ENCODE measurements at places on chromosomes 4 and X. TPM values are rescaled to one million over a fixed set of nuclear protein-coding genes. Genes with fewer than 3 reads are reported as not detected.

Gene ASMT
- polyA plus RNA-seq = not detected

Gene DMRTC1B
- 0.82 TPM for polyA plus RNA-seq

Gene HMGB3
- 54.5 TPM for polyA plus RNA-seq

Gene FABP2
- polyA plus RNA-seq = not detected

Gene BTK
- 2.0 TPM for polyA plus RNA-seq

Gene LARP7
- not detected for polyA plus RNA-seq

Gene NXF2B
- polyA plus RNA-seq = not detected

Gene CLGN
- 2.0 TPM for polyA plus RNA-seq

Gene MAGEA4
- not detected for polyA plus RNA-seq

Gene PRKG2
- polyA plus RNA-seq = 0.57 TPM

Gene ADGRG4
- polyA plus RNA-seq = 0.06 TPM

Gene PRRG3
- polyA plus RNA-seq = 17.4 TPM

Gene CAPN6
- 407 TPM for polyA plus RNA-seq

Gene RHOH
- polyA plus RNA-seq = 1.6 TPM

Gene BCLAF3
- polyA plus RNA-seq = 15.0 TPM

Gene AGA
- 5.9 TPM for polyA plus RNA-seq

Gene VGLL1
- polyA plus RNA-seq = 1.1 TPM

Gene PLS3
- polyA plus RNA-seq = 115 TPM

Gene ADH1B
- polyA plus RNA-seq = 13.5 TPM

Gene RIPPLY1
- polyA plus RNA-seq = not detected

Gene CTBP1
- 91.9 TPM for polyA plus RNA-seq

Gene GAGE1
- polyA plus RNA-seq = not detected

Gene TMEM31
- 1.1 TPM for polyA plus RNA-seq

Gene DAPP1
- 1.8 TPM for polyA plus RNA-seq

Gene GLOD5
- polyA plus RNA-seq = not detected

Gene DDX53
- not detected for polyA plus RNA-seq

Gene RBMXL3
- not detected for polyA plus RNA-seq

Gene HELT
- not detected for polyA plus RNA-seq

Gene CXCL10
- 0.78 TPM for polyA plus RNA-seq

Gene RBM46
- polyA plus RNA-seq = 0.06 TPM

Gene SLC26A1
- polyA plus RNA-seq = 2.6 TPM

Gene VEGFC
- polyA plus RNA-seq = 9.0 TPM

Gene ARHGAP24
- polyA plus RNA-seq = not detected

Gene PLK4
- 6.2 TPM for polyA plus RNA-seq

Gene ZNF711
- not detected for polyA plus RNA-seq

Gene GLUD2
- polyA plus RNA-seq = 2.9 TPM

Gene CORIN
- polyA plus RNA-seq = not detected

Gene MAGEA6
- not detected for polyA plus RNA-seq

Gene RIBC1
- 0.58 TPM for polyA plus RNA-seq

Gene NHS
- 1.3 TPM for polyA plus RNA-seq

Gene HPGD
- 7.4 TPM for polyA plus RNA-seq

Gene RNF128
- 0.36 TPM for polyA plus RNA-seq

Gene SLC25A31
- polyA plus RNA-seq = not detected

Gene USP26
- polyA plus RNA-seq = not detected

Gene ARHGAP36
- polyA plus RNA-seq = 114 TPM

Gene EOLA2
- 24.5 TPM for polyA plus RNA-seq

Gene CDS1
- 2.8 TPM for polyA plus RNA-seq

Gene CLDN34
- polyA plus RNA-seq = not detected

Gene ZNF732
- 1.7 TPM for polyA plus RNA-seq

Gene REPS2
- 6.7 TPM for polyA plus RNA-seq

Gene ADH1C
- 13.7 TPM for polyA plus RNA-seq

Gene IL2RG
- 2.1 TPM for polyA plus RNA-seq

Gene CHST7
- 3.6 TPM for polyA plus RNA-seq

Gene PPP1R2C
- not detected for polyA plus RNA-seq

Gene FAAH2
- 2.6 TPM for polyA plus RNA-seq

Gene FRMD7
- 0.14 TPM for polyA plus RNA-seq

Gene TMEM271
- 0.19 TPM for polyA plus RNA-seq
